ENCODE measurements at places on chromosomes 2 and 18. TPM values are rescaled to one million over a fixed set of nuclear protein-coding genes. Genes with fewer than 3 reads are reported as not detected.

- no peak for DNase-seq
These were observed 85.9 kb downstream of the CERKL start for GRCh38 chr2:181570833-181571661.

DNA sequence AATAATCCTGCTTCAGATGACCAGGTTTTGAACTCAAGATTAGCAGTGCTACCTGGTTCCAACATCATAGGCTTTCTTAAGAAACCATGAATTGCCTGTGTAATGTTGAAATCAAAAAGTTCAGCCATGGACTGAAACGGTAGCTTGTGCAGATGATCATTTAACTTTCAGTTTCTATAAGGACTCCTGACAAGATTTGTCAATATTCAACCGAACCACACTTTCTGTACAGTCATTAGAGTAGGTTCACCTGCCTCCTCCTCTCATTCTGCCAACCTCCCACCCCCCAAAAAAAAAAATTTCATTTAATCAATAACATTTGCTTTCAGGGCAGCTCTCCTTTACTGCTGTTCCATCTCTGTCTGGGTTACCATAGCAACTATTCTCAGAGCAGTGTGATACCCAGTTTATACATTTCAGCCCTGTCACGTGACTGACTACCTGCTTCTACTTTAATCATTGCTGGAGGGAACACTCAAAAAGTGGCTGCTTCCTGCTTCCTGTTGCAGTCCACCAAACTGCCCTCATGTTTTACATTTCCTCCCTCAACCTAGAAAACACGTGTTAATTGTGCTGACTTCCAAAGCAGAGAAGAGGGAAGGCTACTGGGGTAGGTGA lies 275.5 kb downstream of the SS18 start:
- no peak for DNase-seq

- DNase-seq: peak; percentile 59
These were observed 687 bp downstream of the CTDP1 start for GRCh38 chr18:79680100-79680879.

GRCh38 chr2:23516520-23517256 lies 131.7 kb downstream of the KLHL29 start:
- no peak for DNase-seq

DNA sequence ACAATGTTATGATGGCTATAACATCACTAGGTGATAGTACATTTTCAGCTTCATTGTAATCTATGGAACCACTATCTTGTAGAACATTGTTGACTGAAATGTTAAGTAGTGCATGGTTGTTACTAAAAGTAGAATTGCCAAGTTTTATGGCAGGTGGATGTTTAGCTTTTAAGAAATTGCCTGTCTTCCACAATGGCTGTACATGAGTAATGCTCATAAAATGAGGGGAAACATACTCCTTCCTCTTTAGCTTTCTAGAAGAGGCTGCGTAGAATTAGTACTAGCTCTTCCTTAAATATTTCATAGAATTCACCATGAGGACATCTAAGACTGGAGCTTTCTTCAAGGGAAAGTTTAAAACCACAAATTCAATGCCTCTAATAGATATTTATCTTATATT lies 161.0 kb downstream of the TPGS2 start:
- DNase-seq: no peak

GRCh38 chr2:164896226-164896625 lies 54.6 kb upstream of the COBLL1 start:
- no peak for DNase-seq

DNA sequence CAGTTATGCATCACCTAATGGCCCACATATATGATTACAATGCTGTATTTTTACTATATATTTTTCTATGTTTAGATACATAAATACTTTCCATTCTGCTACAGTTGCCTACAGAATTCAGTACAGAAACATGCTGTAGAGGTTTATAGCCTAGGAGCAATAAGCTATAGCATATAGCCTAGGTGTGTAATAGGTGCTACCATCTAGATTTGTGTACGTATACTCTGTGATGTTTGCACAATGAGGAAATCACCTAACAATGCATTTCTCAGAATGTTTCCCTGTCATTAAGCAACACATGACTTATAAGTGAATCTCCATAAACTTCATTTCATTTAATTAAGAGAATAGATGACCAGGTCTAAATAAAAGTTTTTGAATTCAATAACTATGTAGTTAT lies 43.5 kb downstream of the SLC38A11 start:
- no peak for DNase-seq

DNA sequence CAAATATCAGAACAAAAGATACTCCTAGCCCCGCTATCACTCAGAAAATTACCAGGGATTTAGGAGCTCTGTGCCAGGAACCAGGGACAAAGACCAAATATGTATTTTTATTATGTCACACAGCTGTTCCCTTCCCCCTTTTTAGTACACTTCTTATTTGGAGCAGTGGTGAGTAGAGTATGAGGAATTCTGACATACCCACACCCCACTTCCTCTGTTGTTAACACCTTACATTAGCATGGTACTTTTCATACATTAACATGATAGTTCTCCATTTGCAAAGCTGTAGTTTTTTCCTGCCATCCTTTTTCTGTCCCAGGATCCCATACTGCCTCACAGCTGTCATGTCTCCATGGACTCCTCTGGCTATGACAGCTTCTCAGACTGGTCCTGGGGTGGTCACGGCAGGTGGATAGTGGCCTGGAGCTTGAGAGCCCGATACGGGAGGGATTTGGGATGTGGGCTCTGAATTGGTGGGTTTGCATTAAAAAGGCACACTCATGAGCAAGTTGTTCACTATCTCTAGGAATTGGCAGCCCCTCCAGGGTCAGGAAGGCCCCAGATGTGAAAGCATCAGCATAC lies 100.2 kb downstream of the SH3RF3 start:
- no peak for DNase-seq

CD207 gene
- total RNA-seq: 0.51 TPM

TRPM8 gene
- not detected for total RNA-seq

SPEG gene
- total RNA-seq: 92.9 TPM

MPP4 gene
- 0.25 TPM for total RNA-seq

TGFA gene
- total RNA-seq: 4.7 TPM

Measured in glutamatergic neuron (in vitro differentiated cells).